Muscle of arm (tissue), 14 donors: ENCODE measurements at places on chromosomes 7 and 10.
A peak's percentile ranks its signal among the peaks of the same experiment; 100 is the strongest.

- no peak for DNase-seq
These were observed 4.8 kb downstream of the OR2A25 start for GRCh38 chr7:144074374-144074773.

DNA sequence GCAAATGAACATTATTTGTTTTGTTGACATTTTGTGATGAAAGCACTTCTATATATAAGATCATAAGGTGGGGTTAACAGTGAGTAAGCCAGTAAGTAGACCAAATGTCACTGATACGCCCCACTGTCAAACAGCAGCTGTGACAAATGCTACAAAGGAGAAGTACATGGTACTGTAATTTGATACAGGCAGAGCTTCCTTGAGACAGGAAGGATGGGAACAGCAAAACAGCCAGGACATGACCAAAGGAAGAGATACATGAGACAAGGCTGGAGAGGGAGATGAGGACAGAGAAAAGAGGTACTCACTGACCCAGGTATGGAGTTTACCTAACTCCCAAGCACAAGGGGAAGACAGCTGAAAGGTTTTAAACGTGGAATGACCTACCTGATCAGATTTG lies 127.0 kb downstream of the SRPK2 start:
- no peak for DNase-seq

- no peak for DNase-seq
These were observed 111.2 kb upstream of the BET1 start for GRCh38 chr7:94115316-94115715.

- peak; percentile 67 for DNase-seq
These were observed 267.8 kb upstream of the SEMA3C start for GRCh38 chr7:81186691-81187090.

- DNase-seq = no peak
These were observed 1346.8 kb upstream of the CELF2 start for GRCh38 chr10:9670911-9671310.

- no peak for DNase-seq
These were observed 1247.8 kb upstream of the SORCS1 start for GRCh38 chr10:108412323-108412722.

DNA sequence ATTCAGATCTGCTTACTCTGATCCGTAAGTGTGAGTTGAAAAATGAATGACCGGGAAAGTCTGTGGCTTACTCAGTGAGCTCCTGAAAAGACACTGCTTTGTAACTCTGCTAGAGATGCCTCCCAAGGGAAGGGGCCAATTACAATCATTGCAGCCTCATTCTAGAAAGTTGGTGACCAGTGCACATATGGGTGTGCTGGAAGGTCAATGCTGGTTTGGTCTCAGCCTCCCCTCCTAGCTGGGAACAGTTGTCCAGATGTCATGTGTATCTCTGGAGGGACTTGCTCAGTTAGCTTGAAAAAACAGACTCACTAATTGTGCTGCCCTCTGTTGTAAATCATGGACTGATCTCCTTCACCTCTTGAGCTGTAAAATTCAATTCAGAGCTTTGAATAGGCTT lies 405.0 kb downstream of the ADRA2A start:
- no peak for DNase-seq

GRCh38 chr10:84176351-84176750 lies 2.8 kb downstream of the GPR15LG start:
- no peak for DNase-seq

- DNase-seq = no peak
These were observed 44.1 kb downstream of the RALA start for GRCh38 chr7:39667341-39667923.
